AG09309 (cell line): ENCODE measurements at places on chromosomes 5 and 9.

DNA sequence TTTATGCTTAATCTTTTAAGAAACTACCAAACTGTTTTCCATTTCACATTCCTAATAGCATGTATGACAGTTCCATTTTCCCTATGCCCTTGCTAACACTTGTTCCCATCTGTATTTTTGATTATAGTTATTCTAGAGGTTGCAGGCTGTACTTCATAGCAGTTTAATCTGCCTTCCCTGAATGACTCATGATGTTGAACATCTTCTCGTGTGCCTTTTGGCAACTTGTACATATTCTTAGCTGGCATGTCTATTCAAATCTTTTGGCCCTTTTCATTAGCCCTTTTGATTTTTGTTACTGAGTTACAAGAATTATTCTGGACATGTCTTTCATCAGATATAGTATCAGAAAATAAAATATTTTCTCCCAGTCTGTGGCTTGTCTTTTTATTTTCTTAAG lies 320.3 kb downstream of the DIRAS2 start:
- no peak for DNase-seq

DNA sequence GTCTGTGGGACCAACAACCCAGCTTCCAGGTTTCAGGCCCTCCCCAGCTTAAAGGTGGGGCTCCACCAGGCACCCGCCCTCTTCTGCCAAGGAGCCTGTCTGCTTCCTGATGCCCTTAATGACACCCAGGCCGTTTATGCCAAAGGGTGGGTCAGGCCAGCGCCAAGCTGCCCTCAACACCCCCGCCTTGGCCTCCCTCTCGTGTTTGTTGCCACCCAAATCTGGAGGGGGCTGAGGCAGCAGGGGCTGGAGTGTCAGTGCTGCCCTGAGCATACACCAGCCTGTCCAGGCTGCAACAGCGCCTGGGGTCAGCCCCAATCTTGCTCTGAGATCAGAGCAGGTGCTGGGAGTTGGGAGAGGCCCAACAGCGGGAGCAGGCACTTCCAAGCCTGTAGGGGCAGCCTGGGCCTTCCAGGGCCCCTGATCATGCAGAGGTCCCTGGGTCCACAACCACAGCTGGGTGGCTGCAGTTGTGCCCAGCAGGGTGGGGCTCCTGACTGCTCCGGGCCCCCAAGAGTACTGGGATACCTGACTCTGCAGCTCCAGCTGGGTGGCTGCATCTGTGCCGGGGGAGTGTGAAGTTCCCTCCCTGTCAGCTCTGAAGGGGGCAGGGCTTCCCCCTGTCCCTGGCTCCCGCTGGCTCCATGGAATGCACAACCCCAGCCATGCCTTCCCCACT lies 34.5 kb upstream of the TYRP1 start:
- no peak for DNase-seq

GRCh38 chr5:60636001-60636400 lies 64.0 kb downstream of the DEPDC1B start:
- no peak for DNase-seq

DNA sequence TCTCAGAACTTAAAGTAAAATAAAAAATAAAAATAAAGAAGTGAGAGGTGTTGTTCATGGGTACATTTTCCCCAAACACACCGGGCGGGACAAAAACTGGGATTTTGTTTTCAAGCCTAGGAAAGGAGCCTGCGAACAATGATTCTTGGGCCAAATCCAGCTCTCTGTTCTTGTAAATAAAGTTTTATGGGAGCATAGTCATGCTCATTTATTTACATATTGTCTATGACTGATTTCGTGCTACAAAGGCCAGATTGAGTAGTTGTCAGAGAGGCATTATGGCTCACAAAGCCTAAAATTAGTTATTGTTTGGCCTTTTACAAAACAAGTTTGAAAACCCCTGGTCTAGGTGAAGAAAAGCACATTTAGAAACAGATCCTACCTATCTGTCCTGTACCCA lies 821.0 kb upstream of the GRAMD2B start:
- no peak for DNase-seq

- no peak for DNase-seq
Measured at GRCh38 chr9:27090711-27091110, 18.3 kb upstream of the TEK start.

DNA sequence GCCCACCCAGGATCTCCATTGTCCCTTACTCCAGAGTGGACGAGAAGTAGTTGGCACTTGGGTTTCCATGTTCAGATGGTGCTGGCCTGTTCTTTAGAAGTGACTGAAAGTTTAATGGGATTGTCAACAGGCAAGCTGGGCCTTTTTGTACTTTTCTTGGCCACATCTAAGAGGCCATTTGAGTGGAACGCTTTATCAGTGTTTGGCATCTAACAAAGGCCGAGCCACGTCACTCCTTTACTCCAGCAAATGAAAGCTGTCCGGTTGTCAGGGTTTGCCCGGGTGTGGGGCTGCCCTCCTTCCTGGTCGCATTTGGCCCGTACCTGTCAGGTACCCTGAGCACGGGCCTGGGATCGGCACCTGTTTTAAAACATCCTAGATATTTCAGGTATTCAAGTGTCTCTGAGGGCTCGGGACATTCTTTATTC lies 71.5 kb downstream of the RCL1 start:
- DNase-seq, result no peak
